Left renal cortex interstitium (tissue), 4 donors: ENCODE measurements at places on chromosomes 2 and 18.

- DNase-seq = no peak
Measured at GRCh38 chr2:98479959-98480524, 35.4 kb downstream of the INPP4A start.

DNA sequence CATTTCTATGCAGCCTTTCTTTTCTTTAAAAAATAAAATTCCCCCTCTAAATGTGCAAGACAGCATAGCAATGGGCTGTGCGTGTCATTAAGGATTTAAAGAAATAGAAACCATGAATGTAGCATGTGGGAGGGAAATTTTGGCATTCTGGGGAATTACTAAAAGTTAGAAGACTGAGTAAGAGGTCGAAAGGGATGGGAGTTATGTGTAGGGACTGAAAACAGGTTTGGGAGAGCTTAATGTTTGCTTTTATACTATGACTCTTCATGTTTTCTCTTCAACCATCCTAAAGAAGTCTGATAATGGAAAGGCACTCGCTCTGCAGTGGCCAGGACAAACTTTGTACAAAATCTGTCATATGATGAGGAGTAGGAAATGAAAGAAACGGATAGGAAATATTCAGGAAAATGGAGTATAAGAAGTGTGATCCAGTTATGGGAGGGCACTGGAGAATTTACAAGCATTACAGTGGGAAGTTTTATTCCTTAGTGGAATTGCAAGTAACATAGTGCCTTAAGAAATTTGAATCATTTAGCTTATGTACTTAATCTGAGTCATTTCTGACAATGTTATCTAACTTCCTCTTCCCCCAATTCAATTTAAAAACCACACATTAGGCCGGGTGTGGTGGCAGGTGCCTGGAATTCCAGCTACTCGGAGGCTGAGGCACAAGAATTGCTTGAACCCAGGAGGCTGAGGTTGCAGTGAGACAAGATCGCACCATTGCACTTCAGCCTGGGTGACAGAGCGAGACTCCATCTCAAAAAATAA lies 20.6 kb downstream of the TMEM87B start:
- DNase-seq = no peak

- DNase-seq = no peak
Measured at GRCh38 chr2:112183327-112184025, 45.3 kb downstream of the FBLN7 start.

DNA sequence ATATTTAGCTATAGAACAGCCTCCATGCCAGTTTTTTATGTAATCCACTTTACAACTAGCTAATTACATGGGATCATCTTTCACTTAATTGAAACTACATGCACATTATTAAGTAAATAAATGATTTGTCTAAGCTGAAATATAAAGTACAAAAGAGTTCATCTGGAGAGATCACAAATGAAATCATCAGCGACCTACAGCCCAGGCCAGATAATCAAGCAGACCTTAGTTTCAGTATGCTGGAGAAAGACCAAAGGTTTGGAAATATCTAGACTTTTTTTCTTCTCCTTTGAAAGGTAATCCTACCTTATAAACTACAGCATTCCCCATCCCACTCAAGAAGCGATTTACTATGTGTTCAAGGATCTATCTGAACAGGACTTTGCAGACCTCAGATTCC lies 26.5 kb downstream of the FIGN start:
- DNase-seq = no peak

DNA sequence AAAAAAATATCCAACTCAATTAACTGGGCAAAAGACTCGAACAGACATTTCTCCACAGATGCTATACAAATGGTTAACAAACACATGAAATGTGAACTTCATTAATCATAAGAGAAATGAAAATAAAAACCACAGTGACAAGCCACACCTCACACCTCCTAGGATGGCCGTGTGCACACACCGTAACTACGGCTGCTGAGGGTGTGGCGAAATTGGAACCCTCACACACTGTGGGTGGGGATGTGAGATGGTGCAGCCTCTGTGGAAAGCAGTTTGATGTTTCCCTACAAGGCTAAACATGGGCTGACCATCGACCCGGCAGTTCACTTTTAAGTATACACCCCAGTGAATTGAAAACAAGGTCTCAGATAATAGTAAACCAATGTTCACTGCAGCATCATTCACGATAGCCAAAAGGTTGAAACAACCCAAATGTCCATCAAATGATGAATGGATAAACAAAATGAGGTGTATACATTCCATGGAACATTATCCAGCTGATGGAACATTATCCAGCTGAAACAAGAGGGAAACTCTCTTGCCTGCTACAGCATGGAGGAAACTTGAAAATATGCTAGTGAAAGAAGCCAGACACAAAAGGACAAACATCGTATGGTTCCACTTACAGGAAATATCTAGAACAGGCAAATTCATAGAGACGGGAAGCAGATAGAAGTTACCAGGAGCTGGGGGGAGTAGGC lies 32.2 kb downstream of the ZAP70 start:
- no peak for DNase-seq

- DNase-seq = no peak
Measured at GRCh38 chr2:232887171-232887850, 17.2 kb downstream of the SNORC start.

DNA sequence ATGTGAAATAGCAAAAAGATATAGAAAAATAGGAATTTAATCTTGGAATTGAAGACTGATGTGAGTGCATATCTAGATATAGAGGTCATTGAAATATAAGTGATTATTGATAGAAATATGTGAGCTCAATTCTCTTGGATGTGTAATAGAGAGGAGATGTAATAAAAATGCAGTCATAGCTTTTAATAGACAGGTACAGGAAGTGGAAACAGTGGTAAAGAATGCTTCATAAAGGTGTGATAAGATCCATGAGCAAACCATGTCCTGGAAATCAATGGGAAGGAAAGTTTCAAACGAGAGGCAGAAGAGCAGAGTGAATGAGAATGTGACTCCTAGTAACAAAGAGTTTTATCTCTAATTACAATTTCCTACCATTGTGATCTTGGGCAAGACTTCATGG lies 634.7 kb upstream of the ZNF804A start:
- DNase-seq = no peak

- no peak for DNase-seq
Measured at GRCh38 chr2:68732036-68732932, 2.3 kb upstream of the ARHGAP25 start.

GRCh38 chr2:108355906-108356734 lies 21.6 kb upstream of the SULT1C4 start:
- no peak for DNase-seq

- no peak for DNase-seq
Measured at GRCh38 chr2:102376052-102376591, 20.5 kb downstream of the IL18R1 start.

DNA sequence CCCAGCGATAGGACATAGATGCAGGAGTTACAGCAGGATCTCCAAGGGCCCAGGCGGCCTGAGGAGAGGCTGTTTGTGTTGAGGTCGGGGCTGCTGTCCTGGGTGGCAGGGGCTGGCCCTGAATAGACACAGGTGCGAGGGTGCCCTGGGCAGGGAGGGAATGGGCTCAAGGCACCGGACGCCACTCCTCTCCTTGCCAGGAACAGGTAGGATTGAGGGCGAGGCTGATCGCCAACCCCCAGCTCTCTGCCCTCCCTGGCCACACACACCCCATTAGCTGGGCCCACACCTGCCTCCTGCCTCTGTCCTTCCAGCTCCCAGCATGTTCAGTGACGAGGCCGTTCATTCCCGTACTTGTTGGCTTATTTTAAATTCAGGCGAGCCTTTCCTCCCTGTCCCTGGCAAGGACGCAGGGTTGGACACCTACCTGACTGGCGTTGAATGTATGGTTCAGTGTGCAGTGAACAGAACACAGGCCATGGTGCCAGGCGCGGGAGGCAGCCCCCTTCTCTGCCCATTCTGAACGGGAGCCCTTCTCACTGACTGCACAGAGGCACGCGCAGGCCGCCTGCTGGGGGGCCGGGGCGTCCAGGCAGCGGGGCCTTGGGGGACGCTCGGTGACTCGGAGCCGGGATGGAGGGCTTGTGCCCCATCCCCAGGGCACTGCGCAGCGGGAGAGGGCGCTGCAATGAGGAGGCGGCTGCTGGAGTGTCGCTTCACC lies 41.3 kb upstream of the SNED1 start:
- DNase-seq = no peak

GRCh38 chr2:133726973-133727372 lies 158.7 kb upstream of the NCKAP5 start:
- no peak for DNase-seq

DNA sequence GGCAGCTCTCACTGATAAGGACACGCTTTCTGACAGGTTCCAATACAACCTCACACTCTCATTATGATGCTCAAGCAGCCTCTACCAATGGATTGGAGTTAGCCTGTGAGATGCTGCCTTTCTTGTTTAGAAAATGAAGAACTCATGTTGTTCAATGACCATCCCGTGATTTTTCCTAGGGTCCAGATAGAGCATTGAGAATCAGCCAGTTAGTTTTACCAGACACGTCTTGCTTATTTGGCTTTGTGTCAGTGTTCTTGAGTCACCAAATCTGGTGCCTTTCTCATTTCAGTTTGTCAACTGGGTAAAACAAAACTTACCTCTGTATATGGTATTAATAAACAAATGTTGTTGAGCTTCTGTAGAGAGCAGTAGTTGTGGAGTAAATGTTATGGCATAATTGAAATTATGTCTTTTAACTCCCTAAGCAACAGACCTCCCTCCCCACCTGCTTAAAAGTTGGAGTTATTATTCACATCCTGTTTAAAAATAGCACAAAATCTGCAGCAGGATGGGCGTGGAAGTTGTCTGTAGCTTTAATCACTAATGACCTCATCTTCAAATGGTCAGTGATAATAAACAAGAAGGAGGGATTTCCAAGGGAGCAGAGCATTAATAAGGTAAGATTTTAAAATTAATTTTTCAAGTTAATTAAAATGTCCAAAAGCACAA lies 167.3 kb downstream of the HRH4 start:
- DNase-seq = no peak

DNA sequence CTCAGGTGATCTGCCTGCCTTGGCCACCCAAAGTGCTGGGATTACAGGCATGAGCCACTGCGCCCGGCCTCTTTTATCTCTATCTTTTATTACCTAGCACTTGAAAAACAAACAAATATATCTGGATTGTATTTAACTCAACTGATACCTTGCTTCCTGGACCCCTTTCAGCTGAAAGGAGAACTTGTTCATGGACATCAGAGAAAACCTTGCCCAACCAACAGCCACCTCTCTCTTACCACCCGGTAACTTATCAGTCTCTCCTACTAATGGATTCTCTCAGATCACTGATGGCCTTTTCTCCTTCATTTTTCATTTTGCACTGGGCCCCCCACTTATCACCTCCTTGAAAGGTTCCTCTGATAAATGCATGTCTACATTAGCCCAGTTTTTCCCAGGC lies 6.7 kb downstream of the RETSAT start:
- DNase-seq = no peak

DNA sequence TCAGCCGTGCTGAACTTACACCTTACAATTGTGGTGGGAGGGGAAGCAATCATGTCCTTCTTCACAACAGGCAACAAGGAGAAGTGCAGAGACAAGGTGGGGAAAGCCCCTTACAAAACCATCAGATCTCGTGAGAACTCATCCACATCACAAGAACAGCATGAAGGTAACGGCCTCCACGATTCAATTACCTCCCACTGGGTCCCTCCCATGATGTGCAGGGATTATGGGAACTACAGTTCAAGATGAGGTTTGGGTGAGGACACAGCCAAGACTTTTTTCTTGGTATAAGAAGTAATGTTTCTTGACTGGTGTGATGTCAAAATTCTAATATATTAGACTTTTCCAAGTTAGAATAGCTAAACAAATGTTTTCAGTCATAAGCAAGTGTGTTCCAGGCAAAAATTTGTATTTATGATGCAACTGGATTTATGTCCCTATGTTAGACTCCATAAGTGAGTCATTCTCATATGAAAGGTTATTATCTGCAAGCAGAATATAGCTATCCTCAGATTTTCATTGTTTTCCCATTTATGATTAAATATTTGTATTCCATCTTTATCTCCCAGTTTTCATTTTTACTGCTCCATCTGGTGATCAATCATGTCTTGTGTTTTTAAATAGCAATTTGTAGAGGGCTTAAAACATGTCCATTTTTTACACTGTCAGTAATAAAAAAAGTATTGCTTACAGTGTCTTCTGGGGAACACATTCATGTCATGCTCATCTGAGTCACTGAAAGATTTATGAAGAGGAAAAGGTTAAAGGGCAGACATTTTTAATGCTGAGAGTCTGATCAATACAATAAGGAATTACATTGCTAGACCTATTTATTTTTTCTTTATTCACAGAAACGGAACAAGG lies 995.2 kb upstream of the CDH2 start:
- no peak for DNase-seq

DNA sequence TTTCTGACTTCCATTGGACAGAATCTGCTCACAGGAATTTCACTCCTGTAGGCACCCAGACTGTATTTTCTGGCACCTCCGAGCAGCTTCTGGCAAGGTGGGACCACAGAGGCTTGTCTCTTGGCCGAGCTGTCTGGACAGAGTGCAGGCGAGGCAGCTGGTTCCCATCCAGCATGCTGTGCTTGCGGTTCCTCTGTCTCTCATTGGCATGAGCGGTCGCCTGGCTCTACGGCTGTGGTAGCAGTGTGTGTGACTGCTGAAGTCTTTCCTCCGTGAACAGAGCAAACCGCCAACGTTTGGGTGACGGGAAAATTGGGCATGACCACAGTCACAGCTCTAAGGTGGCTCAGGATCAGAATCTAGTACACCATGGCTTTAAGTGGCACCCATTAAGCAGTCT lies 411.7 kb upstream of the NETO1 start:
- no peak for DNase-seq
